ENCODE measurements at places on chromosomes 2 and 18.

DNA sequence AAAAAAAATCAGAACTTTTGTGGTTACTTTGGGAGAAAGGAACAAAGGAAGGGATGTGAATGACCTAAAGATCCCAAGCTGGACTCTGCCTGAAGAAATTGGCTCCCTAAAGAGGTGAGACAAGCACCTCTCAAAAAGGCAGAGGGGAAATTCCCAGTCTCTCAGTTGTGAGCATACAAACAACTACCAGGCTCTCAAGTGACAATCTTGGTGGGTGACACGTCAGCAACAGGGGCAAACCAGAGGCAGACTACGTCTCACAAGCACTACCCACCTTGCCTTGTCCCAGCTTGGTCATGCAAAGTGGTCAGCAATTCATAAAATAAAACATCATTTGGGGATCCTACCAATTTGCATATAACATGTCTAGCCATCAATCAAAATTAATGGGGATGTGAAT is 24.3 kb upstream of the LRATD1 start:
- no peak for DNase-seq

- DNase-seq: no peak
Measured at GRCh38 chr2:43132683-43133301, 93.6 kb downstream of the ZFP36L2 start.

DNA sequence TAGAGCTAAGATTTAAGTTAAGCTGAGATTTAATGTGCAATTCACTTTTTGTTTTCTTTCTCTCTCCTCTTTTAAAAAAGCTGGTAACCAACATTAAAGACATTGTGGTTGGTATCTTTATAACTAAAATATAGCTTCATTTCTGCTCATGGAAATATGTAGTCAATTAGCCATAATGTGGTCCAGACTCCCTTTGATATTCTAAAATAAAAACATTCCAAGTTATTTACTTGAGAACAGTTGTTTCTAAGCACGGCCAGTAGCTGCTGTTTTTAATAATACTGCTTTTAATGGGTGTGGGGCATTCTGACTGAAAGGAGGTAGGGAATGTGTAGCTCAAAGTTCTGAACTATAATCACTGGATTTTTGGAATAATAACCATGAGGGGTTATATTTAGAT is 183.3 kb upstream of the FBXO11 start:
- DNase-seq: no peak

GRCh38 chr18:36828157-36828629 is 609 bp downstream of the TPGS2 start:
- peak; percentile 7 for DNase-seq

GRCh38 chr18:35174745-35175144 is 66.1 kb upstream of the ZNF397 start:
- DNase-seq: no peak

DNA sequence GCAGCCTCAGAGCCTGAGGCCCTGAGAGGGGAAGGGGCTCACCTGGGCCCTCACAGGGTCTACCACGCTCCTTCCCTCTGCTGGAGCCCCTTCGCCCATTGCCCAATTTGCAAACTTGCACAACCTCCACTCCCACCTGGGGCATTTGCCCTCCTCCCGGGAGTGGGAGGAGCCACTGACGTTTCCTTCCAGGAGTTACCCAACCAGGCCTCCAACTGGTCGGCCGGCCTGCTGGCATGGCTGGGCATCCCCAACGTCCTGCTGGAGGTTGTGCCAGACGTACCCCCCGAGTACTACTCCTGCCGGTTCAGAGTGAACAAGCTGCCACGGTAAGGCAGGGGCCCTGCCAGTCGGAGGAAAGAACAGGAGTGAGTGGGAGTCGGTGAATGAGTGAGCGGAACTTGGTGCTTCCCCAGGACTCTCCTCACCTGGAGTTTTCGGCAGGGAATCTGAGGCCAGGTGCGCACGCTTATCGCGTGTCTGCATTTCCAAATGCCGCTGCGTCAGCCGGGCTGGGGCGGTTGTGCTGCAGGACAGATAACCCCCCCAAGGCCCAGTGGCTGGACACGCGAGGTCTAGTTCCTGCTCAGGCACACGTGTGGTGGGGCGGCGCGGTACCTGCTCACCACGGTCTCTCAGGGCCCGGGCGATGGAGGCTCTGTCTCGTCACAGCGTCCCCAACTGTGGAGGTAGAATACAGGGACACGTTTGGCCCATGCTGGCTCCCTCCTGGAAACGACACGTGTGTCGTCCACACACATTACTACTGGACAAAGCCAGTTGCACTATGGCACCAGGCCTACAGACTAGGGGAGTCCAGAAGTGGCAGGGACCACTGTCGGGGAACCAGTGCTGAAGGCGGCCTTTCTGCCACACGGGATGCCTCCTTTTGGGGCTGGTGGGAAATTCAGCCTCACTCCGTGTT is 11.7 kb downstream of the ANO7 start:
- DNase-seq: no peak

GRCh38 chr18:56562479-56562878 is 75.9 kb downstream of the TXNL1 start:
- no peak for DNase-seq

- DNase-seq: no peak
Measured at GRCh38 chr2:174493549-174494331, 6.9 kb upstream of the GPR155 start.

- no peak for DNase-seq
Measured at GRCh38 chr18:8685141-8685913, 20.0 kb upstream of the MTCL1 start.

DNA sequence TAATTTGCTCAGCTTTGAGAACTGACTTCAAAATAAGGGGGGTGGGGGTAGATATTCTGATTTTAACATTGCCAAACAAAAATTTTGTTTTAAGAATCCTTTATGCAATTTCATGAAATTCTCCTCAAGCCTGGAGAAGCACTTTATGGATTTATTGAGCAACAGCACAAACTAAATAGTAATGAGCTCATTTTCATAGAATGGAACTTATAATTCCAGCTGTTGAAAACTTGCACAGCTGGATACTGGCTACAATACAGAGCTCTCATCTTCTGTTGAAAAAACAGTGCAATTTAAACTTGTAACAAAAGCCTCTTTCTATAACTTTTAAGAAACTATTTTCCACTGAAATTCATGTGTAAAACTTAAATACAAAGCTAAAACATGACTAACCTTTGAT is 137.6 kb upstream of the FN1 start:
- DNase-seq: no peak

Measured in T follicular helper cell (primary cell).